Stimulated activated CD4-positive, alpha-beta T cell treated with anti-CD3 and anti-CD28 coated beads, Interleukin-1b, Interleukin-23, amount 100 ng/mL, for 4 hours (primary cell): ENCODE measurements at places on chromosomes 7 and 10.

DNA sequence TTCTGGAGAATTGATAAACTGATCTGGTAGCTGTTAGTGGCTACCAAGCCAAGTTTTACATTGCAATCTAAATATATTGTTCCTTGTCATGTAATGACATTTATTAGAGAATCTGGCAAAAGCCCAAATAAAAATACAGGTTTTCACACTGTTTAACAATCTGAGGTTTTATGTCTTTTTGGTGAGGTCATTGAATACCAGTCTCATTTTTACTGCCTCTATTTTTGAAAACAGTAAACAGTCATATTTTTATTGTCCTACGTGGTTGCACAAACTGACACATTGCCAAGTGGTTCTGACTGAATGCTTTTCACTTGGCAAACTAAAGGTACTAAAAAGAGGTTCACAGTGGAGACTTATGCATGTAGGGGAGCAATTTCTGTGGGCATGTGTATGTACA is 157.5 kb downstream of the PRKG1 start:
- no peak for DNase-seq

DNA sequence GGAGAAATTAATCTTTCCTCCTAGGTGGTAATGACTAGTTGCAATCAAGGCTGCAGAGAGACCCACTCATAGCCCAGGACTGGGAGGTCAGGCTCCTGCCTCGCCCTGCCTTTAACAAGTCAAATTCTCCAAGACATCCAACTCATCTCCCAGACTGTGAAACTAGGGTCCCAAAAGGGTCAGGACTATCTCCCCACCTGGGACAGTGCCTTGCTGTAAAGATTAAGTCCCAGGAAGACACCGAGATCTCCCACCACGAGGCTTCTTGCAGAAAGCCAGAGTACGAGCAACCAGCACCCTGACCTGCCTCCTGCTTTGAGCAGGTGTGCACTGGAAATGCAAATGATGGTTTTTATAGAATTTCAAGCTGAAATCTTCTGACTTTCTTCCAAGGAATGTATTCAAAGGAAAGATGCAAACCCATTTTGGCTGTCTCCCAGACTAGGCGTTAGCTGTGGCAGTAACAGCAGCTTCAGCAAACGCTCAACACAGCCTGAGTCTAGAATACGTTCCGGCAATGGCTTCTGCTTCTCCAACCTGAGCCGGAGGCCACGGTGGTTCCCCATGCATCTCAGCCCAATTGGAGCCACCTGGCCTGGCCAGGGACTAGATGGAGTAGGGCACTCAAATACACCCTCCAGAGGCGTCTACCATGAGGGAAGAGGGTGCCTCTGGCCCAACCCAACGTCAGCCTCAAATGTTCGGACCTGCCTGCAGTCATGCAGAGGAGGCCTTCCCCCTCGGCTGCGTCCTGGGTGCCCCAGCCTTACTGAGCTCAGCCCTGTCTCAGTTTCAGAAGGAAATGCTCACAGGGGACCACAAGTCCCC is 170.4 kb downstream of the PRKAG2 start:
- no peak for DNase-seq

DNA sequence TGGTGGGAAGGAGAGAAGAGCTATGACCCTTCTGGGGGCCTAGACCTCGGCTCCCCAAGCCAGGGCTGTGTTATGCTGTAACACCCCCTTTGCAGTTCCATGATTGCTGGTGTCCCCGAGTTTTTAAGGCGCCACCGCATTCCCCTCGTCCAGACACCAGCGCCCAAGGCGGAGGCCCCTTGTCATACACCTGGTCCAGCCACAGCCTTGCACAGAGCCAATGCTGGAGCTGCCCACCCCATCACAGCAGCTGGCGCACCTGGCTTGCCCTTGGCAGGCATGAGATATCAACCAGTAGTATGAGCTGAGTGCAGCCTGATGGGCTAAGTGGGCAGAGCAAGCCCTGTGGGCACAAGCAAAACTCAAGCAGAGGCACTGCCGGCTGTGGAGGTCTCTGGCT is 209.4 kb downstream of the SORCS1 start:
- no peak for DNase-seq

GRCh38 chr7:46145412-46145811 is 224.3 kb upstream of the IGFBP3 start:
- DNase-seq, result no peak

DNA sequence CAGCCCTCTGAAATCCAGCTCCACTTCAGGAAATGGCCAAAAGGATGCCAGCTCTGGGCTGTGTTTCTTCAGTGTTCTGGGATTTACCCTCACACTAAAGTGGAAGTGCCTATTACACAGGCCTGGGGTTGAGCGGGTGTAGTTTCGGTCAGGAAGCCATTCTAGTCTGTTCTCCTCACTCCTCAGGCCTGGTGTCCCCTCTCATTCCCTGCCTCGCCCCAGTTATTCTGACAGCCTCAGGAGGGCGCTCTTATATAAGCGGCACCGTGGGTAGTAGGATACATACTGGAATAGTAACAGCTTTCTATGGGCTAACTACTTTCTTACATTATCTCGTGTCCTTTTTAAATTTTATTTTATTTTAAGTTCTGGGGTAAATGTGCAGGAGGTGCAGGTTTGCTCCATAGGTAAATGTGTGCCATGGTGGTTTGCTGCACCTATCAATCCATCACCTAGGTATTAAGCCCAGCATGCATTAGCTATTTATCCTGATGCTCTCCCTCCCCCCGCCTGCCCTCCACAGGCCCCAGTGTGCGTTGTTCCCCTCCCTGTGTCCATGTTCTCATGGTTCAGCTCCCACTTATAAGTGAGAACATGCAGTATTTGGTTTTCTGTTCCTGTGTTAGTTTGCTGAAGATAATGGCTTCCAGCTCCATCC is 12.2 kb upstream of the LGI1 start:
- no peak for DNase-seq

DNA sequence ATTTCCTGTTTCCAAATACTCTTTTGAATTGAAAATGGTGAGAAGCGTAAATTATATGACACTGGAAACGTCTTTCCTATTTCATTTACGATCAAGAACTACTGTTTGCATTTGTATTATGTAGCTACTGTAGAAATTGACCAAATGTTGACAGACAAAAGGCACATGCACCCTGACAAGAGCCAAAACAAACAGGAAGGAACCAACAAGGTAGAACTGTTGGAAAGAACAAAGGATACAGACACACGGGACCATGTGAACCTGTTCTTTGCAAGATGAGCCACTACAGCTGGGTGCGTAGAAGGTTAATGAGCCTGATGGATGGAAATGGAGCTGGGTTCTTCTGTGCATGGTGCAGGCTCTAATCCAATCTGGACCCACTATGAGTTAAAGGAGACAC is 48.4 kb upstream of the FZD8 start:
- DNase-seq, result no peak

- peak; percentile 48 for DNase-seq
Measured at GRCh38 chr7:94436018-94436604, 41.4 kb downstream of the COL1A2 start.

GRCh38 chr10:88687853-88688467 is 18.1 kb upstream of the LIPK start:
- no peak for DNase-seq

GRCh38 chr10:110641256-110641655 is 2.9 kb upstream of the RBM20 start:
- peak; percentile 34 for DNase-seq

GRCh38 chr10:27748601-27749000 is 3.0 kb upstream of the MKX start:
- DNase-seq, result no peak

DNA sequence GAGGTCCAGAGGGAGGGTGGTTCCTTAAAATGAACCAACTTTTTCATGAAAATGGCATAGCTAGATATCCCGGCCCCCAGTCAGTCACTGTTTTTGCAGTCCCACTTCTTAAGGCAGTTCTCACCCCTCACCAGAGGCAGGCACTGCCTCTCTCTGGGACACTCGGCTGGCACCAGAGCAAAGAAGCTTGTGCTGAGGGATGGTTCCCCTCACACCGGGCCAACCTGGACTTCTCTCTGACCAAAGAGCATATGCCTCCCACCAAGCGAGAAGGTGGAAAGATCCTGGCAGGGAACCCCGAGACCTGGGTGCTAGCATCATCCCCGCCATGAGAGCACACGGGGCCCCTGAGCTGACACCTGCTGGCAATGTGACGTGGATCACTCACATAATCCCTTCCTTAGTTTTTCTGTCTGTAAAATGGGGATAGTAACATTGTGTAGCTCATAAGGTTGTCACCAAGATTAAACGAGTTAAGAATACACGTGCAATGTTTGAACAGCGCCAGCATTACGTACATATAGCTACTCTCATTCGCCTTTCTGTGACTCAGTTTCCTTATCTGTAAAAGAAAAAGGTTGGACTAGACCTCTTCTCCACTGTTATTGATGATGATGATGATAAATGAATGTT is 88.5 kb downstream of the PARP12 start:
- no peak for DNase-seq

- DNase-seq, result no peak
Measured at GRCh38 chr10:118047157-118047719, 497 bp upstream of the RAB11FIP2 start.

DNA sequence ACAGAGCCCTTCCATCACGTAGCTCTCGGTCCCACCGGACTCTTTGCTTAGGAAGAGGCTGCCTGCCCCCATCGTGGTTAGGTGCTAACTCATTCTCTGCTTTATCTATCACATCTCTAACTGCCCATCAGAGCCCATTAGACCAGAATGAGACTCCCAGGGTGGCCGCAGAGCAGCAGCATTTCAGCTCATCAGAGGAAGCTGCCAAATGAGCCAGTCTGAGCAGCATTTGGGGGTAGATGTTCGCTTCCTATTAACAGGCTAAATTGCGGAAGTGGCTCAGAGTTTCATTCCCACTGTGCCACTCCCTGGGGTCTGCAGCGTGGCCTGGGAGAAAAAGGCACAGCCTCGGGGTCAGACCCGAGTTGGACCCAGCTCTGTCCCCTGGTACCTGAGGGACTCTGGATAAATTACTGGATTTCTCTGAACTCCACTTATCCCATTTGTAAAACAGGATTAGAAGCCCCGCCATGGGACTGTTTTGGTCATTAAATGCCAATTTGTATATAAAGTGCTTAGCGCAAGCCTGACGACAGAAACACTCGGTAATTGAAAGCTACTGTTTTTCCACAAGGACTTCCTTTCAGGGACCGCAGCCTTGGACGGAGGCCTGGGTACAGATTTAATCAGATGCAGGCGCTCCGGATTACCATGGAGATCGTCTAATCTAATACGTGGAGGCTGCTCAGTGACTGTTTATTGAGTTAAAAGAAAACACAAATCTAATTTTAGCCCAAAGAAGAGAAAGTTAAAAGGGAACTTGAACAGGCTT is 73.8 kb upstream of the PRLHR start:
- DNase-seq, result no peak

- no peak for DNase-seq
Measured at GRCh38 chr7:87330942-87331341, 14.5 kb upstream of the CROT start.

GRCh38 chr7:157682064-157682945 is 345.5 kb downstream of the DNAJB6 start:
- DNase-seq, result no peak

DNA sequence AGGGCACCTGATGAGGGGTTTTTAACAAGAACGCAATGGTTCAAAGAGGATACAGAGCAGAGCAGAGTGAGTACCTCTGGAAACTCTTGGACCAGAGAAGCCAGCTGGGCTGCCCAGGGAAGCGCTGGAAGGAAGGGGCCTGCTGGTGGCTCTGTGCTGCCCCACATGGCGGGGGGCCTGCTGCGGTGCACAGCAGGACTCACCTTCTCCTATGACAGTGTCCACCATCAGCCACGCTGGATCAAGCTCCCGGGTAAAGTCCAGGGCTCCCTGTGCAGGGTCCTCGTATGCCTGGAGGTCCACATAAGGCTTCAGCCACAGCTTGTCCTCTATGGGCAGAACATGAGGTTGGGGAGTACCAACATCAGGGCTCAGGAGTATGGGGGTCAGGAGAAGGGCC is 12.5 kb downstream of the EPHA1 start:
- DNase-seq, result no peak

GRCh38 chr7:130303127-130303526 is 10.2 kb downstream of the CPA4 start:
- no peak for DNase-seq

DNA sequence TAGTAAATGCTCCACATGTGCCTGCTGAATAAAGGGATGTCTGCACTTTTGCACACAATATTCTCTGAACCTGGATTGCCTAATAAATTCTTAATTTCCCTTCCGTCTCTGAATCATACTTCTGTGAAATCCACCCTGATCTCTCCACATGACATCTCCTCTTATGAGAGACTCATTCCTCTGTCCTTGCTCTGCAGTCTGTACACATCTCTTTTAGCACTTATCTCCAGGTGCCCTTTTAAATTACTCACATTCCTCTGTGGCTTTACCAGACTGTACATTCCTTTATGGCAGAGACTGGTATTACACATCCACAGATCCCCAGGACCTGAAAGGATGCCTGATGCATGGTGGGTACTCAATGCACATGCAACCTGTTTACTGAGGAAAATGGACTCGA is 527.6 kb downstream of the PHTF2 start:
- no peak for DNase-seq

DNA sequence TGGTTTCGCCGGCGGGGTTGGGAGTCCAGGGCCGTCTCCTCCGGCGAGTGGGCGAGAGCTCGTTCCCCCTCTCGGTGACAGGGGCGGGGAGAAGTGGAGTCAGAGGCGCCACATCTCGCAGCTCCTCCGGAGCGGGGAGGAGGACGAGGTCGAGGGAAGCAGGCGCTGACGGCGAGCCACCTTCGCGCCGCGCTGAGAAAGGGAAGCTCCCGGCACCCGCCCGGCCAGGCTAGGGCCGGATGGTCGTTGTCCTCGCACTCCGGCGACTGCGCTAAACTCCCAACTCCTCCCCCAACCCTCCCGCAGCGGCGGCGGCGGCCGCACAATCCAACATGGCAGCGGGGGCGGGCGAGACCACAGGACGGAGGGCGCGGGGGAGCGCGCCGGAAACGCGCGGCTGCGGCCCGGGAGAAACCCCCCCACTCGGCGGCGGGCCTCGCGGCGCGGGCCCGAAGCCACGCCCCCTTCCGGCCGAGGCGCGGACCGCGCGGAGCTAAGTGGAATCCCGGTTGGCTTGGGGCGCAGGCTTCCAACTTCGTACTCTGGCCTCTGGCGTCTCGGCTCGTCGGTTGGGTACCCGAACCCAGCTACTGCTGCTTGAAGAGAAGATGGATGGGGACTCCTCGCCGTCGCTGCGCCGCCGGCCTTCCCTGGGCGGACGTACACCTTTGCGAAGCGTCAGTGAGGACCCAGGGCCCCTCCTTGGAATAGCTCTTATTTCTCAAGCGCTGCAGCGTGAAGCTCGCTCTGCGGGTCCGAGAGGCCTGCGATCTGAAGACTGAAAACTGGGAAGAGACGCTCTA is at the start of gene WASL:
TSS of gene WASL (minus strand) at position 270 of the 803 bp plus-strand sequence. CDS start at position 1, 269 bp downstream.
- peak; percentile 76 for DNase-seq

DNA sequence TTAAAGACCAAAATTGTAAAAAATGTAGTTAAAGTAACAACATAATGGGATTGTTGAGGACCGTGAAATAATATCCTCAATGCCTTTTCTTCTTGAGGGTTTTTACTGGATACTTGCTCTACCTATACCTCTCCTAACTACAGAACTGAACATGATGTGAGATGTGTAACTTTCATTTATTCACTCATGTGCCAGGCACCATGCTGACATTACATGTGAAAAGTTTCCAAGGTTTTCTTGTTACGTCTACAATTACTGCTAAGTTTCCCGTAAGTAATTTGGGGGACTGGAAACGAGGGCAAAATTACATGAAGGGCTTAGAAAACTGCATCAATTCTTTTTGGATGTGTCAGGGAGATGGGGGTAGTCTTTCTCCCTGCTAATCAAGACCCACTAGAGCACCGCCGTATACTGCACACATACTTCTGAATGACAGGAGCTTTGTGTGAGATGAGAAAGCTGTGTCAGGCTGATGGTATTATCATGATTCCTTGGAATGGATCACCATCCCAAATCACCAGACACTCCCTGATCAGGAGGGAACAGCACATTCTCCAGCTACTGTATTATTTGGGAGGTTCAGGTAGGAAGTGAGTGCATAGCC is 41.8 kb downstream of the PTPRZ1 start:
- DNase-seq, result no peak
